ENCODE measurements at places on chromosomes 13 and 19.
A peak's percentile ranks its signal among the peaks of the same experiment; 100 is the strongest.

DNA sequence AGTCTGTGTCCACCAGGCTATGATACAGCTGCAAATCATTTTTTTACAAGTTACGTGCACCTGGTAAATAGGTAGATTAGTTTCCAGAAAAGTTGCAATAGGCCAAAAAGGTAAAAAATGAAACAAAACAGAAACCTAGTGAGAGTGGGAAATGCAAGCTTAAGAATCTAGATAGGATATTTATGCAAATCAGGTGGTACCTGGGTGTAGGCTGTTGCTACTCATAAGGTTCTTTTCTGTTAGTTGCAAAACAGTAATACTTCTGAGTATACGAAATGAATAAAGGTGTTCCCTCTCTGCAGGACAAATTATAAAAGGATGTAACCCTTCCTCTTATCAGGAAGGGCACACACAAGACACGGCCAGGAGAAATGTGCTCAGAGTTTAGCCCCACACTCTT, 97.9 kb downstream of the UGGT2 start:
- no peak overlapping the region for H3K4me3 ChIP-seq
- peaks cover 32% of the 10 kb centered on the region for H3K36me3 ChIP-seq
- H3K27ac ChIP-seq = no peak overlapping the region
- H3K27me3 ChIP-seq = peaks cover 7% of the 10 kb centered on the region

- H3K27ac ChIP-seq = peak overlapping the region; percentile 72
- no peak overlapping the region for H3K4me3 ChIP-seq
- peak; percentile 46 for DNase-seq
- H3K27me3 ChIP-seq = peaks cover under 1% of the 10 kb centered on the region
Measured at GRCh38 chr13:97659602-97660001, 225.6 kb downstream of the RAP2A start.

DNA sequence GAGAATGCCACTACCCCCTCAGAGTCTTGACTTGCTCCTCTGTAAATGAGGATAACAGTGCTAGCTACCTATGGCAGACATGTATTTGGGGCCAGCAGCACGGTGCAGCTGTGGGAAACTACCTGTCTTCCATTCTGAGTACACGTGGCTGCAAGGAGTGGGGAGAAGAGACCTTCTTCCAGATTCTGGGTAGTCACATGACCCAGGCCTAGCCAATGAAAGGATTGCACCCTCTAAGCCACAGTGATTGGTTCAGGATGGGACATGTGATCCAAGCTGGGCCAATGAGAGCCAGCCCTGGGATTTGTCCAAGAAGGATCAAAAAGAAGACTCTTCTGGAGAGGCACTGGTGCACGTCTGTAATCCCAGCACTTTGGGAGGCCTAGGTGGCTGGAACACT, 5.5 kb downstream of the ZNRF4 start:
- peaks cover 7% of the 10 kb centered on the region for H3K27me3 ChIP-seq
- H3K27ac ChIP-seq = no peak overlapping the region
- no peaks in the 10 kb centered on the region for H3K36me3 ChIP-seq
- H3K4me3 ChIP-seq = no peak overlapping the region
- H3K4me1 ChIP-seq = no peaks in the 10 kb centered on the region
- no peak for DNase-seq

GRCh38 chr13:25727250-25727649, 324.6 kb downstream of the SHISA2 start:
- peaks cover 6% of the 10 kb centered on the region for H3K27me3 ChIP-seq
- H3K27ac ChIP-seq = no peak overlapping the region

GRCh38 chr13:84999252-84999651, 800.0 kb downstream of the SLITRK6 start:
- no peak for DNase-seq
- H3K27me3 ChIP-seq = no peaks in the 10 kb centered on the region
- H3K4me1 ChIP-seq = no peaks in the 10 kb centered on the region
- H3K4me3 ChIP-seq = no peak overlapping the region
- no peak overlapping the region for H3K27ac ChIP-seq
- H3K36me3 ChIP-seq = no peaks in the 10 kb centered on the region

DNA sequence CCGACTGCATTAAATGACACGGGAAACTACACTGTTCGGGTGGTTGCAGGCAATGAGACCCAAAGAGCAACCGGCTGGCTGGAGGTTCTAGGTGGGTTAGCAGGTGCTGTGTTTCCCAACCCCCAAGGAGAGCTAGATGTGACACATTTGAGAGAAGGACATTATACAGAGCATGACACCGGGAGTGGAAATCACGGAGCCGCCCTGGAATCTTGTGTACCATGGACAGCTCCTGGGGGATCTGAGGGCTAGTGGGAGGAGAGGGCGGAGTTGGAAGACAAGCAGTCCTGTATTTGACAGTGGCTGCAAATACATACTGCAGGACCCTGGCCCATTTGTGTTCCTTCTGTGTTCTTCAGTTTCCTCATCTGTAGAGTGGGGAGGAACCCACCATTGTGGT, 2.3 kb downstream of the CEACAM18 start:
- H3K4me3 ChIP-seq = no peak overlapping the region
- no peak overlapping the region for H3K27ac ChIP-seq
- peaks cover 6% of the 10 kb centered on the region for H3K27me3 ChIP-seq

GRCh38 chr13:40272776-40273139, 393.7 kb downstream of the FOXO1 start:
- no peak overlapping the region for H3K4me3 ChIP-seq
- no peak overlapping the region for H3K27ac ChIP-seq
- H3K4me1 ChIP-seq = peaks cover 20% of the 10 kb centered on the region
- DNase-seq = no peak

- no peak overlapping the region for H3K27ac ChIP-seq
- peaks cover 9% of the 10 kb centered on the region for H3K27me3 ChIP-seq
- H3K36me3 ChIP-seq = peaks cover 8% of the 10 kb centered on the region
- no peak for DNase-seq
Measured at GRCh38 chr19:13999085-13999484, 7.0 kb downstream of the RFX1 start.

GRCh38 chr19:20067943-20068342, 9.9 kb upstream of the ZNF90 start:
- no peak overlapping the region for H3K4me3 ChIP-seq
- DNase-seq = no peak
- peaks cover 10% of the 10 kb centered on the region for H3K36me3 ChIP-seq
- H3K27ac ChIP-seq = no peak overlapping the region

- DNase-seq = no peak
- peak overlapping the region; percentile 62 for H3K4me3 ChIP-seq
Measured at GRCh38 chr19:40754611-40755247, 3.7 kb downstream of the SNRPA start.

DNA sequence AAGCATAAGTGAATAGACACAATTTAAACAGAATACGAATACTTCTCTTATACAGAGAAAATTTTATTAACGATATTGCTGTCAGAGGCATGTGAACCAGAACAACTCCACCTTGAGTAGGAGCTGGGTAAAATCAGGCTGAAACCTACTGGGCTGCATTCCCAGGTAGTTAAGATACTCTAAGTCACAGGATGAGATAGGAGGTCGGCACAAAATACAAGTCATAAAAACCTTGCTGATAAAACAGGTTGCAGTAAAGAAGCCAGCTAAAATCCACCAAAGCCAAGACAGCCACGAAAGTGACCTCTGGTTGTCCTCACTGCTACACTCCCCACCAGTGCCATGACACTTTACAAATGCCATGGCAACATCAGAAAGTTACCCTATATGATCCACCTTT, 49.2 kb upstream of the TRPC4 start:
- H3K27me3 ChIP-seq = no peaks in the 10 kb centered on the region
- H3K36me3 ChIP-seq = peaks cover 6% of the 10 kb centered on the region
- H3K4me1 ChIP-seq = no peaks in the 10 kb centered on the region
- H3K4me3 ChIP-seq = no peak overlapping the region

DNA sequence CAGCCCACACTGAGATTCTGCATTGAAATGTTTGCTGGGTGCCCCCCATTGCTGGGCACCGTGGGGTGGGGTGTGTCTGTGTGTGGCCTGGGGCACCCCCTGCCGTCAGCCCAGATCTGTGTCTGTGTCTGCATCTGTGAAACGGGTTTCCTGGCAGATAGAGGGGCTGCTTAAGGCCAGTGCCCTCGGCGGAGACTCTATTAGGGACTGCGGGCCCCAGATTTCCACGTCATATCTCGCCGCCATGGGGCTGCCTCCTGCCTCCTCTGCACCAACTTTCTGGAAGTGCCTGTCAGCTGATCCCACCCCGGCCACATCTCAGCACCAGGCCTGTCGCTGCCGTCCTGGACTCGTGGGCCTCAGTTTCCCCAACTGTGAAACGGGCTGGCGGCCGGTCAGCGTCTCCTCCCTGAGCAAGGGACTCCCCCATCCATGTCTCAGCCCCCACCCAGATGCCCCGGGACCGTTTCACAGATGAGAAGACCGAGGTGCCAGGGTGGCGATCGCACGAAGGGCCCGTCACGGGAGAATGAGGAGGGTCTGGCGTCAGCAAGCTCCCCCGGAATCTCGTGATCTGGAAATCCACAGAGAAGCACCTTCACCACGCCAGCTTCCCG, 21.4 kb downstream of the ARID3A start:
- DNase-seq = no peak
- H3K27me3 ChIP-seq = peaks cover 4% of the 10 kb centered on the region
- H3K27ac ChIP-seq = no peak overlapping the region
- H3K4me3 ChIP-seq = no peak overlapping the region
- H3K36me3 ChIP-seq = peaks cover 10% of the 10 kb centered on the region

DNA sequence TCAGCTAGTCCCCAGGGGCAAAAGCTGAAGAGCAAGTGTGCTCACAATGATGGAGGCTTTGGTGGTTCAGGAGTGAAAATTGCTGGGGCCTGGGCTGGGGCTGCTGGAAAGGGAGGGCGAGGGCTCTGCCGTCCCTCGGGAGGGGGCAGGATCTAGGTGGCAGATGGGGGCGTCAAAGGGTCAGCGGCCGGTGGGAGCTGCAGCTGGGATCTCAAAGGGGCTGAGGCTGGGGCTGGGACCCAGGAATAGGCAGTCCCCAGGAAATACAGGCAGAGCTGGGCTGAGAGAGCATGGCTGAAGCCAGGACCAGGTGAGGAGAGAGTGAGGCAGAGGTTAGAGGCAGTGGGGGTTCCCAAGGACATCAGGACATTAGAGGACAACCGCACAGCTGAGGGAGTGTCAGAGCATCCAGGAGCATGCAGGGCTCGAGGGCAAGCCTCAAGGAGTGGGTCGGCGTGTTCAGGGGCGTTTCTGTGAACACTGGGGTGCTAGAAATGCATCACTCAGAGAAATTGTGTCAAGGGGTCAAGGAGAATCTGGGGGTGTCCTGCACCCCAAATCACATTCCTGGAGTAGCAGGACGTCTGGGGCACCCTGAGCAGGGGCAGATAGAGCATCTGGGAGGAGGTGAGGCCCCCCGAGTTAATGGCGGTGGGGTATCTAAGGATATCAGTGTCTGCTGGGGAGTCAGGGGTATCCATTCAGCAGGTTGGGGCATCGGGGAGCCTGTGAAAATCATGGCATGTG, 1.2 kb upstream of the SYNE4 start:
- peaks cover 7% of the 10 kb centered on the region for H3K36me3 ChIP-seq
- peaks cover 9% of the 10 kb centered on the region for H3K27me3 ChIP-seq

DNA sequence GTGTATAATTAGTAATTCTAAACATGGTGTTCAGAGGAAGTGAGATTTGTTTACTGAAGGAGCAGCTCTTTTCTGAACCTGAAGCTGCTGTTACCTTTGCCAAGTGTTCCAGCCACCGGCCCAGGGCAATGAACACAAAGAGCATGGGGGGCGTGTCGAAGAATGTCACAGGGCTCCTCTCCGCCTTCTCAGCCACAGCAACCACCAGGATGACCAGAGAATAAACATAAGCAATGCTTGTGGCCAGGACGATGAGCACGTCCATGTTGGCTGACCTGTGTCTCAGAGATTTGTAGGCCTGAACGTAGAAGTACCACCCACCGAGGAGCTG, 53.1 kb downstream of the ATP7B start:
- H3K36me3 ChIP-seq = peaks cover 23% of the 10 kb centered on the region
- no peaks in the 10 kb centered on the region for H3K27me3 ChIP-seq
- no peak for DNase-seq
- no peak overlapping the region for H3K27ac ChIP-seq
- no peak overlapping the region for H3K4me3 ChIP-seq

- H3K4me3 ChIP-seq = no peak overlapping the region
- peaks cover 15% of the 10 kb centered on the region for H3K4me1 ChIP-seq
- peaks cover 4% of the 10 kb centered on the region for H3K27me3 ChIP-seq
- no peak for DNase-seq
- no peak overlapping the region for H3K27ac ChIP-seq
- no peaks in the 10 kb centered on the region for H3K36me3 ChIP-seq
Measured at GRCh38 chr19:7830272-7830771, 304 bp downstream of the EVI5L start.

- H3K27ac ChIP-seq = no peak overlapping the region
- peaks cover 4% of the 10 kb centered on the region for H3K36me3 ChIP-seq
- no peak for DNase-seq
- H3K27me3 ChIP-seq = no peaks in the 10 kb centered on the region
- H3K4me1 ChIP-seq = no peaks in the 10 kb centered on the region
Measured at GRCh38 chr13:73665261-73665660, 468.9 kb downstream of the KLF12 start.

DNA sequence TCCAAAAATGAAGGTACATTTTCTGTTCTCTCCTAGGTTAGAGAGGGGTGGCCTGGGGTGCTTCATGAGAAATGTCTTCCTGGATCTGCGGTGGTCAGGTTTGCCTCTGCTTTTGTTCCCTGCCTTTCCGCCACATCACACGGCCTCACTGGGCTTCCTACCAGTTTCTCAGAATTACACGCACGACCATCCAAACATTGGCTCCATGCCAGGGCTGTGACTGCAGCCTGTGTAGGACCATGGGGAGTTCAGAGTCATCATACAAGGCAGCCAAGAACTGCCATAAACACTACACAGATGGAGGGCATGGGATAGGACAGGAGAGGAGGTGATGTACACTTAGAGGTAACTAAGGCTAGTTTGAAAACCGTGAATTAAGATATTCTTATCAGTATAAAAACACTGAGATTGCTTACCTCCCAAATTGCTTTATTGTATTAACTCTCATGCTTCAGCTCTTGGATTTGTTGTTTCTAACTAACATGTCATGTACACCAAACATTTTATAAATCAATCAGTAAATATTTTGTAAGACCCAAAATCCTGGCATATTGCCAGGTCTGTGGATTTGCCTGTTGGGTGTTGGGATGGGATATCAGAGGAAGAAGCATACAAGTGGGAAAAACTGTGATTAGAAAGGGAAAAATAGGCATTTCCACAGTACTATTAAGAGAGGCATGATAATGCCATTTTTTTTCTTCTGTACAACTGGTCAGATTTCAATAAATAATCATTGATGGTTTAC, 45.2 kb downstream of the CDADC1 start:
- H3K36me3 ChIP-seq = no peaks in the 10 kb centered on the region
- H3K27me3 ChIP-seq = peaks cover 2% of the 10 kb centered on the region
- DNase-seq = no peak

- no peaks in the 10 kb centered on the region for H3K4me1 ChIP-seq
- H3K27ac ChIP-seq = no peak overlapping the region
- DNase-seq = no peak
Measured at GRCh38 chr19:5832527-5833216, 6.8 kb downstream of the FUT6 start.

GRCh38 chr19:55647732-55648584, at the start of gene CCDC106:
TSS of gene CCDC106 (plus strand) at chr19:55648212. CDS start at chr19:55649047, 835 bp downstream.
- H3K36me3 ChIP-seq = peaks cover 17% of the 10 kb centered on the region
- DNase-seq = peak; percentile 62
- H3K4me3 ChIP-seq = peak within 1 kb of the TSS; percentile 88
- H3K27me3 ChIP-seq = peaks cover 31% of the 10 kb centered on the region
- peaks cover 19% of the 10 kb centered on the region for H3K4me1 ChIP-seq

- no peak overlapping the region for H3K4me3 ChIP-seq
- DNase-seq = no peak
- peaks cover 3% of the 10 kb centered on the region for H3K36me3 ChIP-seq
- H3K27me3 ChIP-seq = no peaks in the 10 kb centered on the region
- no peaks in the 10 kb centered on the region for H3K4me1 ChIP-seq
Measured at GRCh38 chr13:57030671-57031070, 110.0 kb upstream of the PRR20A start.

All from endothelial cell (in vitro differentiated cells).